ENCODE measurements at places on chromosomes 1 and 21.

- DNase-seq: no peak
Observed at GRCh38 chr21:29250636-29251035, 48.1 kb upstream of the BACH1 start.

GRCh38 chr1:24007079-24007478 is 27.0 kb upstream of the SRSF10 start:
- DNase-seq: no peak

DNA sequence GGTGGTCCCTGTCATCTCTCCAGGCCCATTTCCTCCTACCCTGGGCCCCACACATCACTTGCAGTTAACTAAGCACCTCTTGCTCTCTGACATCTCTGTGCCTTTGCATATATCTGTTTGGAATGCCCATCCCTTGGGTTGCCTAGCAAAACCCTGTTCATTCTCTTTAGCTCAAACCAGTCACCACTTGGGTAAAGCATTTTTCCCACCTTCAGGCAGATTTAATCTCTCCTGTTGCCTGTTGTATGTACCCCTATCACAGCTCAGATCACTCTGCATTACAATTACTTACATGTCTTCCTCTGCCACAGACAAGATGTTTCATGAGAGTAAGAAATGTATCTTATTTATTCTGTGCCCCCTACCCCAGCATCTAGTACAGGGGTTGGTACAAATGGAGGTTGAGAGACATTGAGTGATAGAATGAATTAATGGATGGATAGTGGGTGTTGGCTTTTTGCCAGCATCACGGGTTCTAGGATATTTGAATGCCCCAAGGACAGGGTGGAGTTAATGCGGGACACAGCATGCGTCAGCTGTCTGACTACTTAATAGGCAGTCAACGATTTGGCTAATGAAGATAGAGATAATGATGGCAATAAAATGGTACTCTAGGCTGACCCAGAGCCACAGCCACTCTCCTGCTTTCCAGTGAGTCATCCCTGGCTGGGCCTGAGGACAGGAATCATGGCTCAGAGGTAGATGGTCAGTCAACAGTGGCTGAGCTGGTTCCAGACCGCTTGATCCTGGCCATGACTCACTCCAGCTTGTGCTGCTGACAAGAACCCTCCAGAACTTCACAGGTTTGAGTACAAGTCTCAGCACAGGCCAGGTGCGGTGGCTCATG is 6.5 kb downstream of the NR0B2 start:
- no peak for DNase-seq

- no peak for DNase-seq
Observed at GRCh38 chr1:156751451-156751756, at the start of gene HDGF. HDGF (minus strand) TSS chr1:156751675; CDS start chr1:156751429, 246 bp downstream.

DNA sequence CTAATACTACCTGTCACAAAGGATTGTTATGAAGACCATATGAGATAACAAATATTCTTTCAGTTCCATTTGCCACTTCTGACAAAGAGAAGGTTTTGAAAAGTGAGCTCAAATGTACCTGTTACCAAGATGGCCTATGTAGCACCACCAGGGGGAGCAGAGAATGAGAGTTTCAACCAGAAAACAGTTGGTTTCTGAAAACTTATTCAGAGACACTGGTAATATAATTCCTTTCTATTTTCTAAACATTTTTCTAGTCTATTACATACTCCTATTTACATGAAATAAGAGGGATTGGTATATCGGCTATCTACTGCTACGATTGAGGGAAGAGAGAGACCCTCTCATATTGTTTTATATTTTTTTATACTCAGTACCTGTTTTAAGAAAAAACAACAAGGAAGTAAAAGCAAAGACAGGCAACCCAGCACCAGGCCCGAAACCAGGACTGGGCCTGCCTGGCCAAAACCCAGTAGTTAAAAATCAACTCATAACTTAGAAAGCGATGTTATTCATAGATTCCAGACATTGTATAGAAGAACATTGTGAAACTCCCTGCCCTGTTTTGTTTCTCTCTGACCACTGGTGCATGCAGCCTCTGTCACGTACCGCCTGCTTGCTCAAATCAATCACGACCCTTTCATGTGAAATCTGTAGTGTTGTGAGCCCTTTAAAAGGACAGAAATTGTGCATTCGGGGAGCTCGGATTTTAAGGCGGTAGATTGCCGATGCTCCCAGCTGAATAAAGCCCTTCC is 48.3 kb downstream of the IL23R start:
- DNase-seq: peak; percentile 33

DNA sequence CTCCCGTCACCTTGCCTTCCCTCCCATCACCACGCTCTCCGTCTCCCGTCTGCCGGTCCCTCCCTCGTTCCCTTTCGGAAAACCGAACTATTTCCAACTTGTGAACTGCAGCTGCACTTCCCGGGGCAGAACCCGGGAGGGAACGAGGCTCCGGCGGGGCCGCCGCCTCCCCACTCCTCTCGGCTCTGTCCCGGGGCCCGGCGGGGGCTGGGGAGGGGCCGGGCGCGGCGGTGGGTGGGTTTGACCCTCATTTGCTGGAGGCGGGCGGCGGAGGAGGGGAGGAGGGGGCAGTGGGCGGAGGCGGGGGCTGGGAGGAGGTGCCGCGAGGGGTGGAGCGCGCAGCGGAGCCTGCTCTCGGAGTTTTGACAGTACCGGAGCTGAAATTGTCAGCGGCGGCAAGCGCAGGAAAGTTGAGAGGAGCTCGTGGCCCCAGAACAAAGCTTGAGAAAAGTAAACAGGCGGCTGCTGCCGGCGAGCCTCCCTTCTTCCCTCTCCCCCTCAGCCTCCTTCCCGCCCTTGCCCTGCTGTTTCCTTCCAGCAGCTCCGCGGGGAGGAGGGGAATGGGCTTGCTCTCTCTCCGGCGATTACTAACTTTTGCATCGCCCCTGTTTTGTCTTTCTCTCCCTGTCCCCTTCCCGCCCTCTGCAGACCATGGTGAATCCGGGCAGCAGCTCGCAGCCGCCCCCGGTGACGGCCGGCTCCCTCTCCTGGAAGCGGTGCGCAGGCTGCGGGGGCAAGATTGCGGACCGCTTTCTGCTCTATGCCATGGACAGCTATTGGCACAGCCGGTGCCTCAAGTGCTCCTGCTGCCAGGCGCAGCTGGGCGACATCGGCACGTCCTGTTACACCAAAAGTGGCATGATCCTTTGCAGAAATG is 2.9 kb downstream of the LMO4 start:
- DNase-seq: peak; percentile 51

- peak; percentile 44 for DNase-seq
Observed at GRCh38 chr1:235998812-235999211, 66.1 kb downstream of the NID1 start.

Data from activated naive CD8-positive, alpha-beta T cell treated with anti-CD3 and anti-CD28 coated beads for 36 hours (primary cell).